ENCODE measurements at places on chromosomes 11 and 22.

- DNase-seq: no peak
These were observed 222.2 kb downstream of the NAV2 start for GRCh38 chr11:19934828-19935259.

- no peak for DNase-seq
These were observed 2.1 kb downstream of the NRIP3 start for GRCh38 chr11:9001736-9002135.

- DNase-seq: no peak
These were observed 10.7 kb upstream of the CKAP5 start for GRCh38 chr11:46856605-46857343.

GRCh38 chr11:119774172-119774763 is 45.3 kb upstream of the NECTIN1 start:
- DNase-seq: no peak

Measured in stimulated activated CD4-positive, alpha-beta T cell treated with anti-CD3 and anti-CD28 coated beads, Interleukin-1b, Interleukin-23, amount 100 ng/mL, for 1 hour (primary cell).